Chondrocyte (in vitro differentiated cells): ENCODE measurements at places on chromosomes 3 and 15.

- DNase-seq: no peak
Observed at GRCh38 chr15:63226966-63227401, 37.6 kb downstream of the RAB8B start.

DNA sequence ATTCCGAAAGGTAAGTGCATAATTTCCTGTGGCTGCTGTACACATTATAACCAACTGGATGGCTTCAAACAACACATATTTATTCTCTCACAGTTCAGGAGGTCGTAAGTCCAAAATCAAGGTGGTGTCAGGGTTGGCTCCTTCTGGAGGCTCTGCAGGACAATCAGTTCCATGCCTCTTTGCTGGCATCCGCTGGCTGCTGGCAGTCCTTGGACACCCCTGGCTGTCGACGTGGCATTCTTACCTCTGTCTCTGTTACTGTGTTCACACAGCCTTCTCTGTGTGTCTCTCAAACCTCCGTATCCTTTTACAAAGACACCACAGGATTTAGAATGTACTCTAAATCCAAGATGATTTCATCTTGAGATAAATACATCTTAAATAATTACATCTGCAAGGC is 398.8 kb upstream of the ATP10A start:
- no peak for DNase-seq

GRCh38 chr3:195097331-195098255 is 173.4 kb downstream of the XXYLT1 start:
- peak; percentile 15 for DNase-seq

- no peak for DNase-seq
Observed at GRCh38 chr3:135739779-135740178, 225.7 kb upstream of the PPP2R3A start.

- DNase-seq: no peak
Observed at GRCh38 chr15:98408231-98408630, 240.1 kb upstream of the IGF1R start.

DNA sequence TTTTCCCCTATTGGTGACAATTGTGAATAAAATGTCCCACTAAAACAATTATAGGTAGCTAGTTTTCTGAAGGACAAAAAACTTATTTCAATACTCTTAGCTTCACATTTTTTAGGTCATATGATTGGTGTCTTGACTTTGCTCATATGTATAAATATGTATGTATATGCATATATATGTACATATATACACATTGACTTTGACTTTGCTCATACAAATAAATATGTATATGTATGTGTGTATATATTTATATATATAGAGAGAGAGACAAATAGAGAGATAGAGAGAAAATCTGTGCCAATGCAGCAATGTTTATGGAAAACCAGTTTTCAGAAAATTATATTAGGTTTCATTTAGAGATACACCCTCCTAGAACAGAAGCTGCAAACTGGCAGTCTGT is 5.7 kb downstream of the MDFIC2 start:
- no peak for DNase-seq

- no peak for DNase-seq
Observed at GRCh38 chr3:71011565-71012287, 571.8 kb downstream of the FOXP1 start.

GRCh38 chr3:146972726-146973125 is 367.6 kb upstream of the PLSCR5 start:
- DNase-seq: no peak
